ENCODE measurements at places on chromosomes 16 and 17.

- no peak for DNase-seq
Measured at GRCh38 chr16:51577621-51578303, 426.7 kb upstream of the SALL1 start.

- no peak for DNase-seq
Measured at GRCh38 chr16:27740496-27741201, 190.7 kb downstream of the KATNIP start.

- no peak for DNase-seq
Measured at GRCh38 chr16:57531253-57531575, 5.2 kb downstream of the CCDC102A start.

- no peak for DNase-seq
Measured at GRCh38 chr17:28882154-28882895, 15.2 kb downstream of the FLOT2 start.

GRCh38 chr17:38326996-38327792 lies 16.6 kb downstream of the GPR179 start:
- no peak for DNase-seq

DNA sequence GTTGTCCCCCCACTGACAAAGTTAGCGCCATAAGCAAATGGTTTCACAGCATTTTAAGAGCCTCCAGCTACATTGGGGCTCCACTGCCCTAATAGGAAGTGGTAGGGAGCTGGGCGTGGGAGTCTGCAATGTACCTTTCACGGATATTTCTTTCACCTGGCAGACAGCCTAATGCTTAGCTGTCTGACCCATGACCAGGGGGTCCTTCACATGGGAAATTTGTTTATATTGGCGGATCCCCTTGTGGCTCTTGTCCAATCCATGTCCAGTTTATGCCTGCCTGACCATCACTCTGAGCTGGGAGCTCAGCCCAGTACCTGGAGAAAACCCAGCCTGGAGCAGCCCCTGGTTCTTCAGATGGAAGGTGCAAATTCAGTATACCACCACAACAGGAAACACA lies 145.0 kb downstream of the ZNF18 start:
- no peak for DNase-seq

- no peak for DNase-seq
Measured at GRCh38 chr17:44820631-44821212, 9.4 kb downstream of the GJC1 start.

- no peak for DNase-seq
Measured at GRCh38 chr16:4272114-4272956, 488 bp downstream of the TFAP4 start.

DNA sequence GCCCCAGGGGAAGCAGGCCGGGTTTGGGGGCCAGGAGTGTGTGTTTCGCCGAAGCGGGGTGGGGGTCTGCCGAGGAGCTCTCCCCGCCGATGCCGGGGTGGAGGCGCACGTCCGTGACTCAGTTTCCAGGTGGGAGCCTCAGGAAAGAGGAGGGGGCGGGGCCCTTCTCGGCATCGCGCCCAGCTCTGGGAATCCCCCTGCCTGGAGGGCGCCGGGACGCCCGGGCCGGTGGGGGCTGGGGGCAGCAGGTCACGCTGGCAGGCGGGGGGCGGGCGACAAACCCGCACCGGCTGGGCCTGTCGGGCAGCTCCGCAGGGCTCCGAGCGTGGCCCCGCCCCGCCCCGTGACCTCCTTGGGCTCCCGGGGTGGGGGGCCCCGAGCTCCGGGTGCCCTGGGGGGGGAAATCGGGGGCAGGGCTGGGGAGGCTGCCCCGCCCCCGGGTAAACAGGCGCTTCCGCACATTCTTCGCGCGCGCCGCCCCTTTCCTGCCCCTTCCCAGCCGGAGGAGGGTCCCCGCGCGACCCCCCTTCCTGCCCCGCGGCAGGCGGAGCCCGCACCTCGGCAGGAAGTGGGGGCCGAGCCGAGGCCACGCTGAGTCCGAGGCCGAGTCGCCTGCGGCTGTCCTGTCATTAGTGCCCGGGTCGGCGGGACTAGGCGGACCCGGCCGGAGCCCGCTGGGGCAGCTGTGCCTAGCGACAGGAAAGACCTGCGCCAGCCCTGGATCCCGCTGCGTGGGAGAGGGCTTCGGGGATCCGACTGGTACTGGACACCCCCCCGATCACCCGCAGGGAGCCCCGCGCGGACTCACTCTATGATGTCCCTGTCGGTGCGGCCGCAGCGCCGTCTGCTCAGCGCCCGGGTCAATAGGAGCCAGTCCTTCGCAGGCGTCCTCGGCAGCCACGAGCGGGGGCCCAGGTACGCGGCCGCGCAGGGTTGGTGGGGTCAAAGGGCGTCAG lies 9.3 kb downstream of the RIPOR1 start:
- peak; percentile 61 for DNase-seq

- DNase-seq: no peak
Measured at GRCh38 chr16:54447576-54448440, 161.2 kb upstream of the IRX3 start.

DNA sequence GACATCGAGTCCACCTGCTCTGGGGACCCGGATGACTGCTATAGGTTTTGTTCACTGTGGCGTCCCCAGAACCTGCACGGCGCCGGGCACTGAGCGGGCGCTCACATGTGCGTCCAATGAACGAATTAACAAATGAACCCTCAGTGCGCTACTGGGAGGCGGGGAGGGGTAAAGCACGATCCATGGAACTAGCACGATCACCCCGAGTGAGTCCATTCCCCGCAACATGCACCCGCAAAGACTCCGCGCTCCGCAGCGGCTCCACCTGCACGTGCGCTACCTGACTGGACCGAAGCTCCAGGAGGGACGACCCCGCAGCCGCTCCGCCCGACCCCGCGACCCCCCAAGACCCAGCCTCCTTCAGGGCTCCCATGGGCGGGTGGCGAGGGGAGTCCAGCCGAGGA lies 491 bp downstream of the TRAP1 start:
- no peak for DNase-seq

- no peak for DNase-seq
Measured at GRCh38 chr16:20735490-20735889, 6.1 kb downstream of the THUMPD1 start.

DNA sequence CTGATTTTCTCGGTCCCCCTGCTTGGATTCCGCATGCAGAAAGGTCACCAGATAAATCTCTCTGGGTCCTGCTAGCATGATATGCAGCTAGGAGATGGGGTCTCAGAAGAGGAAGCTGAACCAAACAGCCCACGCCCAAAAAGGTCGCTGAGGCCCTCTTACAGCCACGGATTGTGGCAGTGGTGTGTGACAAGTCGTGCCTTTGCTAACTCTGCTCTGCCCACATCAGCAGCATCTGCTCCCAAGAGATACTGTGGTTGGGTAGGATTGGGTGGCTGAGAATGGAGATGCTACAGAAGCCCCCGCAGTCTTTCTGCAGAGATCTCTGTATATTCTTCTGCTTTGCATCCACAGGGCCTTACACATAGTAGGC lies 15.2 kb upstream of the SKAP1 start:
- DNase-seq: no peak

DNA sequence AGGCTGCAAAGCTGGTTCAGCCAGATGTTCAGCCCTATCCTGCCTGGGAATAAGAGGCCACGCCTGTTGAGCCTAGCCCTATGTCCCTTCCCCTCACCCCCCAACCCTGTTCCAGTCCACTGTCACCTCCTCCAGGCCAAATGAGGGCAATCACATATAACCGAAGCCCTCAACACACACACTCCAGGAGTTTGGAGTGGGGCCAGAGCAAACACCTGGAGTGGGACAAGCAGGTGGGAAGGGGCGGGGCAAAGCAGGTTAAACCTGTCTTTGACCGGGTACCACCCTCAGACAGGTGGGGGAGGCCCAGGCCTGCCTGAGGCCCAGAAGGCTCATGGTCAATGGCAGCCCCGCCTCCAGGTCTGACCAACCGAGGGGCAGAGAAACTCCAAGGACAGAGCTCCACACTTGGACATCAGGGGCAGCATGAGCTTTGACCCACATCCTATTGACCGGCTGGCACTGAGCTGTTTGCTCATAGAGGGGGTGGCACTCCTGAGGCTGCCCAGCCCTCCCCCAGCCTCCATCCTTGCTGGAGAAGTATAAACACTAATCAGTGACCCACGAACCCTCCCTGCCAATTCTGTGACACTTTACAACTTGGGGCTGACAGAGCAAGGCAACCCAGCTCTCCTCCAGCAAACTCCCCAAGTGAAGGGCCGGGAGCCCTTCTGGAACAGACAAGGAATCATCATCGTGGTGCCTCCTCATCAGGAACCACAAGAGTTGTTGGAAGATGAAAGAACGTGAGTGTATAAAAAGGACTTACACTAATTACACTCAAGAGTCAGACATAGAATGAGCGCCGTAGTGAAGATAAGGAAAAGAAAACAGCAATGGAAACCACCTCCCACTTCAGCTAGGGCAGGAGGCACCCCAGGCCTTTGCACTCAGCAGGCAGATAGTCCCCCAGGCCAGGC lies 1.5 kb downstream of the ESRP2 start:
- DNase-seq: no peak

DNA sequence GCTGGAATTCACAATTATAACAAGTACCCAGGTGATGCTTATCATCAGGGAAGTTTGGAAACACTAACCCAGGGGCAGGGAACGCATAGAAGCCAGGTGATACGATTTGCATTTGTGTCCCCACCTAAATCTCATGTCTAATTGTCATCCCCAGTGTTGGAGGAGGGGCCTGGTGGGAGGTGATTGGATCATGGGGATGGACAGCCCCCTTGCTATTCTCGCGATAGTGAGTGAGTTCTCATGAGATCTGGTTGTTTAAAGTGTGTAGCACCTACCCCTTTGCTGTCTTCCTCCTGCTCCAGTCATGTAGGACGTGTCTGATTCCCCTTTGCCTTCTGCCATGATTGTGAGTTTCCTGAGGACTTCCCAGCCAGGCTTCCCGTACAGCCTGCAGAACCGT lies 276.3 kb downstream of the UTP18 start:
- no peak for DNase-seq

DNA sequence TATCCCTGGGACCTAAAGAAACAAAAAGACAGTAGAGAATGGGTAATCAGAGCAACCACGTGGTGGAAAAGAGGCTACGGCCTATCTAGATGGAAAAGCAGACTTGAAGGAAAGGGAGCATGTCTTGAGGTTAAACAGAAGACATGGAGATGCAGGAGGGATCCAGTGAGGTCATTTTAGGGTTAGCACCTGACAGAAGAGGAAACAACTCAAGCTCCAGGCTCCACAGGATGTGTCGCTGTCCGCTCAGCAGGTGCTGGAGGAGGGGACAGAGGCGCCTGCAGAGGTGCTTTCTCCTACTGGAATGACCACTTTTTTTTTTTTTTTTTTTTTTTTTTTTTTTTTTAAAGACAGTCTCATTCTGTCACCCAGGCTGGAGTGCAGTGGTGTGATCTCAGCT lies 47.5 kb upstream of the CLEC3A start:
- DNase-seq: no peak

GRCh38 chr17:1119924-1120323 lies 59.9 kb downstream of the ABR start:
- DNase-seq: no peak

GRCh38 chr16:53741546-53741945 lies 37.6 kb downstream of the FTO start:
- no peak for DNase-seq

- peak; percentile 48 for DNase-seq
Measured at GRCh38 chr16:2969545-2970521, 685 bp downstream of the PAQR4 start.

GRCh38 chr16:82832821-82833220 lies 206.1 kb downstream of the CDH13 start:
- no peak for DNase-seq

- DNase-seq: no peak
Measured at GRCh38 chr16:9154567-9155410, 63.3 kb downstream of the HAPSTR1 start.

DNA sequence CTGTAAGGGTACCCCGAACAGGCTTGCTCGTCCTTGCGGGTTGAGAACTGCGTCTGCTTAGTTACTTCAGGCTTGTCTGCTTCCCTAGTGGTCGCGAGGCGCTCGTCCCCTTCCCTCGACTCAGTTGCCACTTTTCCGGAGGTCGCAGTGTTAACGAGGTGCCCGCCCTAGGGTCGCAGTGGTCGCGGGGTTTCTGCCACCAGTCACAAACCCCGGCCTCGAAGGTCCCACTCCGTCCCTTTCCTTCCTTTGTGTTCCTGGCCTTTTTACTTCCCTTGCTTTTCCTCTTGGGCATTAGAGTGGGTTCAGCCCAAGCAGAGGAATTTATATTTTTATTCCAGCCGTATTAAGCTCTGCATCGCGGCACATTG lies 299 bp downstream of the NUP85 start:
- no peak for DNase-seq

GRCh38 chr17:40915721-40916256 lies 21.7 kb downstream of the KRT23 start:
- no peak for DNase-seq

DNA sequence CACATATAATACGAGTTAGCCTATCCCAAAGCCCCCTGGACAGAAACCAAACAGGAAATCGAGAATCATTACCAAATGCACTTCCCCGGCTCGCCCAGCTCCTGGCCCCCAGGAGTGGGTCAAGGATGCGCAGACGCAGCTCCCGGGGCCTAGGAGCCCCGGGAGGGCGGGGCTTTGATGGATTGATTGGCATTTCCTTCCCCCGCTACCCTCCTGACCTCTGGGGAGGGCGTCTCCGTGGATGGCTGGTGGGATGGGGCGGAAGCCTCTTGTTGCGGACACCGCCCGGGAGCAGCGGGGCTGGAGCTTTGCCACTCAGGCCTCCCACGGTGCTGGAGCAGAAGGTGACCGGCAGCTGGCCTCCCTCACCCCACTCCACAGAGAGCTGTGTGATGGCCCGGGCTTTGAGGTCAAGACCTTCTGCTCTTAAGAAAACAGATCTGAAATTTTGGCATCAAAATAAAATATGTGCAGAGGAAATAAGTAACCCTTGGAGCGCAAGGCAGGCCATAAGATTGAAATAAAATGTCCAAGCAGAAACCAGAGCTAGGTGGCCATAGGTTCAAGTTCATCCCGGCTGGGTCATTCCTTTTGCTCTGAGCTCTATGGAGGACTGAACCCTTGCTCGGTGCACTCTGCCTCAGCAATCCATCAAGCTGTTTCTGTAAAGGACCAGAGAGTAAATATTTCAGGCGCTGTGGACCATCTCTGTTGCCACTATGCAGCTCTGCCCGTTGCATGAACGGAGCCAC lies 262.3 kb downstream of the SOX9 start:
- DNase-seq: no peak

- no peak for DNase-seq
Measured at GRCh38 chr17:79968116-79968515, 67.6 kb downstream of the TBC1D16 start.

GRCh38 chr16:14511800-14512135 lies 118.3 kb downstream of the PARN start:
- no peak for DNase-seq

- no peak for DNase-seq
Measured at GRCh38 chr16:31008149-31008548, 2.3 kb downstream of the STX1B start.

DNA sequence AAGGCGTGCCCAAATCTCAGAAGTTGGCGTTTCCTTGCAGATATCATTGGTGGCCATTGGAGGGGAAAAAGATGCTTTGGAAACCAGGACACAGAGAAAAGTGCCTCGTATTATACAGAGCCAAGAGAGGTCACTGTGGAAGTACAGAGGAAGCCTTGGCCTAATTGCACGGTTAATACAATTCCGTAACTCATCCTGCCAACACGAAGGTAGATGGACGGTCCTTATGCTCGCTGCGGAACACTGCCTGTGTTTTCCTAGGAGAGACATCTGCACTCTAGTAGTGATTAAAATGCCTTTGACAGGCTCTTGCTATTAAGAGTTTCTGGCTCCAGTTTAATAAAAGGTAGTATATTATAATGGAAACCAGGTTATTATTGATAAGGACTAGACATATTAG lies 536.4 kb downstream of the WWOX start:
- no peak for DNase-seq

- DNase-seq: no peak
Measured at GRCh38 chr16:20678242-20678641, 19.2 kb downstream of the ACSM1 start.

GRCh38 chr17:50953831-50954601 lies 87.9 kb upstream of the TOB1 start:
- no peak for DNase-seq

All from activated T-helper 1 cell treated with Interleukin-2 at 50 U/mL for 16 hours (primary cell).